Right lobe of liver (tissue), 6 donors: ENCODE measurements at places on chromosomes 12 and 14. TPM values are rescaled to one million over a fixed set of nuclear protein-coding genes. Genes with fewer than 3 reads are reported as not detected.

- H3K27ac ChIP-seq = no peak overlapping the region
- H3K4me1 ChIP-seq = no peaks in the 10 kb centered on the region
- no peak overlapping the region for H3K4me3 ChIP-seq
- no peaks in the 10 kb centered on the region for H3K36me3 ChIP-seq
- no peak for DNase-seq
Observed at GRCh38 chr14:80901260-80901659, 40.3 kb downstream of the CEP128 start.

The INSM2 gene
- not detected for total RNA-seq

The ABCC9 gene
- total RNA-seq = 40.4 TPM

- no peak for DNase-seq
- no peaks in the 10 kb centered on the region for H3K4me1 ChIP-seq
- no peak overlapping the region for H3K27ac ChIP-seq
- no peaks in the 10 kb centered on the region for H3K36me3 ChIP-seq
Observed at GRCh38 chr12:100793182-100793581, 1.4 kb upstream of the ANO4 start.

The RIMKLB gene
- 2.9 TPM for total RNA-seq
